Amygdala (tissue), 56 donors: ENCODE measurements at places on chromosomes 7 and 10.
A peak's percentile ranks its signal among the peaks of the same experiment; 100 is the strongest.

DNA sequence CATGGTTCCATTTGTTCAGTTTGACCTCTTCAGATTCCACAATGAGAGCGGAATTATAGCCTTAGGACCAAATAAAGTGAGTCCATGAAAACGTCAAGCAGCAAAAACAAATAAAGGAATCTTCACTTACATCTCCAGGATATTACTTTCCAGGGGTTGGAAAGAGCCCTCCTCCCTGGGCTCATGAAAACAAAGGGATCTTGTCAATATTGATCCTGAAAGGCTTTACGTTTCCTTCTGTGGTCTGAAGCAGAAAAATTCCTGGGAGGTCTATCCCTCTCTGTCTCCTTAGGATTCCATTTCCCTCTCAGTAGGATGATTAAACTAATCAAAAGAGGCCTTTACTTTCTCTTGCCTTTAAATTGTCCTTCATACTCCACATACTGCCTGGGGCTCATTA lies 293.5 kb downstream of the GPAM start:
- DNase-seq = no peak

- DNase-seq = no peak
Measured at GRCh38 chr10:63344269-63344668, 121.5 kb downstream of the JMJD1C start.

GRCh38 chr7:81162771-81163525 lies 244.1 kb upstream of the SEMA3C start:
- DNase-seq = no peak

DNA sequence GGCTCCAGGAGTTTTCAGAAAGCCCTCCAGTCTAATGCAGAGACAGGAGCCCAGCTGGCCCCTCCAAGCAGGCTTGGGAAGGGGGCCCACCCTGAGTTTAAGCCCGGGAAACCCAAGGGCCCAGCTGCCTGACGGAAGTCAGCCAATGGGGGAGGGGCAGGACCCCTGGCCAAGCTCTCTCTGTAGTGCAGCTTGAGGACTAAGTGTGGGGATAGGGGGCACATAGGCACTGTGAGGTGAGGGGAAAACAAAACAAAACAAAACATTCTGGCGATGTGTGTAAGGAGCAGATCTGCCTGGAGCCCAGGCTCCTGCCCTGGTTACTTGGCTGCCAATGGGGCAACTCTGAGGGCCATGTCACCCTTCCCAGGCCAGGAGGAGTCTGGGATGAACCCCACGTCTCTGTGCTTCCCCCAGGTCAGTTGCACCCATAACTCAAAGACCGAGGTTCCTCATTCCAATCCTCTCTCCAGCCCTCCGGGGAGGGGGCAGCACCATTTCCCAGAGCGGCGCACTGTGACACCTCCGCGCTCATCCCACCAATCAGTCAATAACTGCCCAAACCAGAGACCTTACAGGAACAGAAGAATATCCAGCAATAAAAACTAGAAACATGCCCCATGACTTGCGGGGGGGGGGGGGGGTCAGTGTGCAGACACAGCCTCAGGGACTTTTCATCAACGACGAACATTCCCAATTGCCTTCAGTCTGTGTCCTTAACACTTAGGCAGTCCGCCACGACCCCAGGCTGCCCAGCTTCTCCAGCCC lies 1.7 kb downstream of the CXCL12 start:
- DNase-seq = no peak

GRCh38 chr10:113285305-113285704 lies 267.5 kb upstream of the HABP2 start:
- no peak for DNase-seq

- DNase-seq = peak; percentile 75
Measured at GRCh38 chr7:80134536-80135308, at the start of gene GNAI1. GNAI1 (plus strand) TSS chr7:80134831; CDS start chr7:80135161, 330 bp downstream.

DNA sequence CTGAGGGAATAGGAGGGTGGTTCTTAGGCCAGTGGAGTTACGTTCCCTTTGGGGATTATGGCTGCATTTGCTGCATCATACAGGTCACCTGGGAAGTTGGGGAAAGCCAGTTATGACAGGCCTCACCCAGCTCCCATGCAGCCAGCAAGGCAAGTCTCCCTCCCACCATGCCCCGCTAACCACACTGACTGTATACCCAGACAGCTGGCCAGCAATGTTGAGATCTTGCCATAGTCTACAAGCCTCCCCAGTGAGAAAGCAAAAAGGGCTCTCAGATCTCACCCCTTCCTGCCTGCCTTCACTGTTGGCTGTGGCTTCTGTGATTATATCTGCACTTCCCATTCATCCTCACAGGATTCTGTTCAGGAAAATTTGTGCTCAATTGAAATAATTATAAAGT lies 133.3 kb upstream of the HGF start:
- no peak for DNase-seq

DNA sequence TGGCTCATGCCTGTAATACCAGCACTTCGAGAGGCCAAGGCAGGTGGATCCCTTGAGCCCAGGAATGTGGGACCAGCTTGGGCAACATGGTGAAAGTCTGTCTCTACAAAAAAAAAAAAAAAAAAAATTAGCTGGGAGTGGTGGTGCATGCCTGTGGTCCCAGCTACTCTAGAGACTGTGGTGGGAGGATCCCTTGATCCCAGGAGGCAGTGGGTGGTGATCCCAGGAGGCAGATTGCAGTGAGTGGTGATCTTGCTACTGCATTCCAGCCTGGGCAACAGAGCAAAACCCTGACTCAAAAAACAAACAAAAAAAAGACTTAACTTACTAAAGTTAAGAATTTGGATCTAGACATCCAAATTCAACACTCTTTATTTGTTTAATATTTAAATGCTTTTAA lies 10.2 kb upstream of the ADO start:
- no peak for DNase-seq

DNA sequence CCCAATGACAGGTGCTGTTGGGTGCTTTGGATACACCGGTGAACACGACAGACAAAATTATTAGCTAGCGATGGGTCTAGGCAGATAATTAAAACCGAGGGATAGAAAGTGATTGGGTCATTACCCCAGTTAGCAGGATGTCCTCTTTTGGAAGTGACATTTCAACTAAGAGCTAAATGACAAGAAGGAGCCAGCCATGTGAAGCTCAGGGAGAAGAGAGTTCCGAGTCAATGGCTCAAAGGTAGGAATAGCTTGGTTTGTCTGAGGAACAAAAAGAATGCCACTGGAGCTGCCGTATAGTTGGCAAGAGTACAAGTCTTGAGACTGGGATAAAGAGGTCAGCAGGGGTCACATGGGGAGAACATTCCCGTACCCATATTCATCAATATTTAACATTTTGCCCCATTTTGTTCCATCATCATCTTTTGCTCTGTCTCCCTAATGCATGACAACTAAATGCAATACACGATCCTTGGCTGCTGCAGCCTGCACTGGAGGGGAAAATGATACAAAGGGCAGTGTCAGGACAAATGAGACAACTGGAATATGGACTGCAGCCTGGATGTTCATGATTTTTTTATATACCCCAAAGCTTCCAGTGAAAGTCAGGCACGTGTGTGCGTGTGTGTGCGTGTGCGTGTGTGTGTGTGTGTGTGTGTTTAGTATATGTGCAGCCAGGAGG lies 115.7 kb downstream of the ICA1 start:
- DNase-seq = no peak

- no peak for DNase-seq
Measured at GRCh38 chr7:33727315-33727714, 178.0 kb upstream of the BMPER start.

GRCh38 chr10:132679217-132679595 lies 106.7 kb downstream of the NKX6-2 start:
- no peak for DNase-seq

DNA sequence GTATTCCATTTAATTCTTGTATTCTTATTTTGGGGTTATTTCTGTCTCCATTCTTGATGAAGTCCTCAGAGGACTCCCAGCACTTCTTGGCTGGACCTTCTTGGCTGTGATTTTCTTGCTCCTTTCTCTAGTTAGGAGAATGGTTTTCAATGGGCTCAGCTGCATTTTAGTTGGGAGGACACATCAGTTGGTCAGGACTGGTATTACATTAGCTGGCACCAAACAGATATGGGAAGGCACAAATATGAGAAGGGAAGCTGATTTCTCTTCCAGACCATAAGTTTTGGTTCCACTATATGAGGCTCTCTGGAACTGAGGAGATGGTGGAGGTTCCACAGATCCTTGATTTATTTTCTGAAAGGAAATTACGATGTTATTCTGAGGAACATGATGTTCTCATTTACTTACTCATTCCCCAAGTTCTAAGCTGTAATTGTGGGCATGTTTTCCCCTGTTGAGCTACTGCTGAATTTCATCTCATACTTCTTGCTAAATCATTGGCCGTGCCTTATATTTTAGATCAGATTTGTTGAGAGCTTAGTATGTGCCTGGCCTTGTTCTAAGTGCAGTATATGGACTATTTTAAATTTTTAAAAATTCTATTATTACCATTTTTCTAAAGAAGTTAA lies 261.0 kb downstream of the THSD7A start:
- no peak for DNase-seq
